ENCODE measurements at places on chromosomes 7 and 10.

- DNase-seq: no peak
These were observed 1.0 kb downstream of the SRGN start for GRCh38 chr10:69088801-69089501.

DNA sequence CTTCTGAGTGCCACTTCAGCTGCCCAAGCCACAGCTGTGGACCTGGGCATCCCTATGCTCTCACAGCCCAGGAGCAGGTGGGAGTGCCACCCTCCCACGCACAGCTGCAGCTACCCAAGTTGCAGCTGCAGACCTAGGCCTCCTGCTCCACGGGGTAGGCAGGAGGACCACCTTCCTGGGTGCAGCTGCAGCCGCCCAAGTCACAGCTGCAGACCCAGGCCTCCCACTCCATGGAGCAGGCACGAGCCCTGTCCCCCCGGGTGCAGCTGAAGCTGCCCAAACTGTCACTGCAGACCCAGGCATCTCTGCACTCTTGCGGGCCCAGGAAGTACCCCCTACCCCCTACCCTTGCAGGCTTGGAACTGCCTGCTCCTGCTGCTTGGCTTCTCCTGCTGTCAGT is 260.2 kb downstream of the XPNPEP1 start:
- DNase-seq: no peak

GRCh38 chr7:151808400-151809145 is 68.3 kb downstream of the PRKAG2 start:
- no peak for DNase-seq

- peak; percentile 12 for DNase-seq
These were observed 573.7 kb downstream of the PARD3 start for GRCh38 chr10:34241226-34242000.

DNA sequence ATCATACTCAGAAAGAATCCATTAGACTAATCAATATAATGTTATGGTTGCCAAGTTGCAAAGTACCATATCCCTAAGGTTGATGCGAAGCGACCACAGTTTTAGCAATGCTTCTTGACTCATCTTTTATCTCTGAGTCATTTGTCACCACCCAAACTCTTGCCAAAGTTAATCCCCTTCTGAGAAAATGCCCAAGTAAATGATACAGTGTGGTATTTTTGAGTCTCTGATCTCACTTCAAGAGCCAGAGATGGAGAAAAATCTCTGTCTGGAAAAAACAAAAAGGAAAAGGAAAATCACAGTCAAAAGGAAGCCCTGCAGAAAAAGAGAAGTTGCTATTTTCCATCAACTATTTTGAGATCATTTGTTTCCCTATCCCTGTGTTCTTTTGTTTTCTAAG is 26.7 kb upstream of the OTUD1 start:
- DNase-seq: no peak

DNA sequence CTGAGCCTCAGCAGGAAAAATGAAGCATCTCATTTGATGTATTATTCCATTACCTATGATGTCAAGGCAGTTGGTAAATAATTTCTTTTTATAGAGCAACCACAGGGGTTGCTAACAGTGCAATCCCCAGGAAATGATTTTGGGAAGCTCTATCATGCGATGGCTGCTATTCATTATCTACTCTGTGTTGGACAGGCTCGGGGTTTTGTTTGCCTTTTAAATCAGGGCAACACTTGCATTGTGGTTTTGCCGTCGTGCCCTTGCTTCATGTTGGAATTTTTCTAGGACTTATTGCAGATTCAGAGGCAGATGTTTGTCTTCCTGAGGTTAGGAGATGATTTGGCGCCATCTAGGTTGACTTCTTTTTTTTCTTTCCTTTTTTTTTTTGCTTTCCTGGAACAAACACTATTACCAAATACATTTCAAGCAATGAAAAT is 128.4 kb downstream of the BICC1 start:
- DNase-seq: peak; percentile 87

- no peak for DNase-seq
These were observed 916.2 kb upstream of the GHITM start for GRCh38 chr10:83222832-83223742.

DNA sequence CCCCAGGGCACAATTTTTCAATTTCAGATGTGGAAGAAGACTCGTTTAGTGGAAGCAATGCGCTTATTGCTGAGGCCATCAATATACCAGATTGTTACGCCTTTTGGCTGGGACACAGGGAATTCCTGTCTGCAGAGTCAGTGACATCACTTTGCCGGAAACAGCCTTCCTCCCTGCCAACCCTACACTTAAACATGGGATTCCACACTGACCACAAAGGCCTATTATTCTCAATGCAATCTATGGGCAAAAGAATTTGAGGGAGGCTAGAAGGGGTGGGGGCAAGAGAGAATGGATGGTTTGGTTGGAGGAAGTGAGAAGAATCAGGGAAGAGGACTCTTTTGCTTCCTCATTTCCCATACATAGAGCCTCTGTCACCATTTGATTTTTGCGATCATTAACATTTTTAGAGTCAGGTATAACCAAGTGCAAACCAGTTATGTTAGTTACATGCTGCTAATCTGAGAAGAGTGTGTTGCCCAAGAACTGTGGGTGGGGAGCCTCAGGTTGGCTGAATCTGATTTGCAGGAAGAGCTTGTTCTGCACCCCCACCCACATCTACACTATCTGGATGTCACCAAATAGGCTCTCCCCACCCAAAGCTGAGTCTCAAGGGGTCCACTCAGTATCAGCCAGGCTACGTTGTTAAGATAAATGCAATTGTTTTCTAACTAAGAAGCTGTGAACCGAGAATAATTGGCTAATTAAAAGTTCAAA is 58.2 kb downstream of the ENTPD1 start:
- peak; percentile 77 for DNase-seq

- no peak for DNase-seq
These were observed 56.4 kb upstream of the ECHDC3 start for GRCh38 chr10:11685787-11686218.

DNA sequence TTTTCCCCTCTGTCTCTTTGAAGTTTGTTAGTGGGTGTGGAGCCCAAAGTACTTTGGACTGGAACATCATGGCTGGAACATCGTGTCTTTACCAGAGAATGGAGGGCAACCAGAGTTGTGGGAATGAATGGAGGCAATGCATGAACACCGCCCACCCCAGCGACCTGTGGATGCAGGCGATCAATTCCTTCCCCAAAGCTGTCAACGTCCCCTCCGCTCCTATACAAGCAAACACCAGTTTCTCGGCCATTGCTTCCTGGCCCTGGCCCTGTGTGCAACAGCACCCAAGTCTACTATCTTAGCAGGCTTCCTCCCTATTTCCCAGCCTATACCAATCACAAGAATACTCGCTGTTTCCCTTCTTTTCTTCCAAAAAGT is 62.6 kb downstream of the CARD11 start:
- DNase-seq: no peak

DNA sequence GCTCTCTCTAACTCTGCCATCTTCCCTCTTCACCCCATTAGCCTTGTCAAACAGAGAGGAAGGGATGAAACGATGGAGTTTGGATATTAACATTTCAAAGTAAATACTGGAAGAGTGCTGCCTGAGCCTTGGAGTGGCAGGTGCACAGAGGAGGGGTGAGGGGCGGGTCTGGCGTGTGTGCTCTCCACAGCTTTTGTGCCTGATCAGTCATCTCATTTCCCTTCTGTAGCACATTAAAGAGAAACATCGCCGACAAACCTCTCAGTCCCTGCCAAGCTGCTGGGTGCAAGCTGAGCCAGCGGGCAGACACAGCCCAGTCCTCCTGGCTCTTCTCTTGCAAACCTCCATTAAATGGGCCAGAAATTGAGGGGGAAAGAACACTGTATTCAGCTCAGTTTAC is 76.2 kb downstream of the SLIT1 start:
- DNase-seq: no peak

DNA sequence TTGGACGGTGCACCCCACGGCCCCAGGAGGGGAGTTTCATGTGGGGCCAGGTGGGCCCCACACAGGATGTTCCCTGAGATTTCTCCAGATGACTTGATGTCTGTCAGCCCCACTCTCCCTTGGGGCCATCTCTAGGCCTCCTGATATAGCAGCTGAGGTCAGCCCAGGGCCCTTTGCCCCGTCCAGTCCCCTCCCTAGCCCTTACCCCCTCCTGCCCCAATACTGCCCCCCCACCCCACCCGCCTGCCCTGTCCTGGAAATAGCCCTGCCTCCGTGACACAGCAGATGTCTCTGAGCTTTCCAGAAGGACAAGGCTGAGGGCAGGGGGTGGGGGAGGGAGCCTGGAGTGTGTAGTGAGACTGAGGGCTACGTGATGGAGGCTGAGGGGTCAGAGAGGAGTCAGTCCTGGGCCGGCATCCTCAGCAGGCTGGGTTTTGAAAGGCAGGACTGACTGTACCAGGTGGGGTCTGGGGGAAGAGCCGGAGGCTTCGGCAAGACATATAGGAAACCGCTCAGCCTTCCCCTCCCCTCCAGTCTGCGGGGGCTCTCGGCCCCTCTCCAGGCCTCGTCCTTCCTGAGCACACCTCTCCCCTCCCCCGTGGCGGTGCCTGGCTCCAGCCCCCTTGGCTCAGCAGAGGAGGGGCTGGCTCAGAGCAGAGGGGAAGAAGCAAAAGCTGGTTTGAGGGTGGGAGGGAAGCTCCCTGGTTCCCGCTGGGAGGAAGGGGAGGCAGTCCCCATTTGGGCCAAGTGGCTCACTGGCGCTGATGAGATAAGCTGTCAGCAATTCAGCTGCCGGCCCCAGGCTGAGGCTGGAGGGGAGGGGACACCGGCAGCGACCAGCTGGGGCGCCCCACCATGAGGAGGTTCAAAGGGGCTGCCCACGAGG is 2.0 kb downstream of the FLNC start:
- peak; percentile 41 for DNase-seq

- no peak for DNase-seq
These were observed 503.5 kb downstream of the KIF20B start for GRCh38 chr10:90204956-90205314.

GRCh38 chr10:132476146-132477065 is 61.2 kb upstream of the INPP5A start:
- DNase-seq: no peak

DNA sequence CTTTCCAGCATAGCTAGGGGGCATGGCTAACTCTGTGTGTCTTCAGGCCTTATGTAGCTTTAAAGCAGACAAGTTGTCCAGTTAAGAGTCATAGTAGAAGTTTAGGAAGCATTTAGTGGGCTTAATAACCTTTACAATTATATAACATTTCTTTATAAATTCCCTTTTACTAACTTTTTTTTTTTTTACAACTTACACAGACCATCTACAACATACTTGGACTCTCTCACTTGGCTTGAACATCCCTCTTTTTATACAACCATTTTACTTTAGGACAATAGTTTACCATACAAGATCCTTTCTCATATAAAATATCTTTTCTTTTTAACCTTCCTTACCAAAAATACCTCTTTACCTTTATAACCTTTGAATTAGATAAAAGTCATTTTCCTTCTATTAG is 26.3 kb downstream of the SP4 start:
- no peak for DNase-seq

GRCh38 chr10:62831346-62831745 is 15.2 kb upstream of the EGR2 start:
- peak; percentile 74 for DNase-seq

DNA sequence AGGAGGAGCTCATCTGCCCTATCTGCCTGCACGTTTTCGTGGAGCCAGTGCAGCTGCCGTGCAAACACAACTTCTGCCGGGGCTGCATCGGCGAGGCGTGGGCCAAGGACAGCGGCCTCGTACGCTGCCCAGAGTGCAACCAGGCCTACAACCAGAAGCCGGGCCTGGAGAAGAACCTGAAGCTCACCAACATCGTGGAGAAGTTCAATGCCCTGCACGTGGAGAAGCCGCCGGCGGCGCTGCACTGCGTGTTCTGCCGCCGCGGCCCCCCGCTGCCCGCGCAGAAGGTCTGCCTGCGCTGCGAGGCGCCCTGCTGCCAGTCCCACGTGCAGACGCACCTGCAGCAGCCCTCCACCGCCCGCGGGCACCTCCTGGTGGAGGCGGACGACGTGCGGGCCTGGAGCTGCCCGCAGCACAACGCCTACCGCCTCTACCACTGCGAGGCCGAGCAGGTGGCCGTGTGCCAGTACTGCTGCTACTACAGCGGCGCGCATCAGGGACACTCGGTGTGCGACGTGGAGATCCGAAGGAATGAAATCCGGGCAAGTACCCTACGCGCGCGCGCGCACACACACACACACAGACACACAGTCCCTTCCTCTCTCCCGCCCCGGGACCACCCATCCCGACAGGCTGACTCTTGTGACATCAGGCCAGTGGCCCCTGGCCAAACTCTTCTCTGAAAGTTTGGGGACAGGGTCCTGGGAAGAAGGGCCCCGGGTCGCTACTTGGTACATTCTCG is 538 bp downstream of the TRIM8 start:
- DNase-seq: no peak

DNA sequence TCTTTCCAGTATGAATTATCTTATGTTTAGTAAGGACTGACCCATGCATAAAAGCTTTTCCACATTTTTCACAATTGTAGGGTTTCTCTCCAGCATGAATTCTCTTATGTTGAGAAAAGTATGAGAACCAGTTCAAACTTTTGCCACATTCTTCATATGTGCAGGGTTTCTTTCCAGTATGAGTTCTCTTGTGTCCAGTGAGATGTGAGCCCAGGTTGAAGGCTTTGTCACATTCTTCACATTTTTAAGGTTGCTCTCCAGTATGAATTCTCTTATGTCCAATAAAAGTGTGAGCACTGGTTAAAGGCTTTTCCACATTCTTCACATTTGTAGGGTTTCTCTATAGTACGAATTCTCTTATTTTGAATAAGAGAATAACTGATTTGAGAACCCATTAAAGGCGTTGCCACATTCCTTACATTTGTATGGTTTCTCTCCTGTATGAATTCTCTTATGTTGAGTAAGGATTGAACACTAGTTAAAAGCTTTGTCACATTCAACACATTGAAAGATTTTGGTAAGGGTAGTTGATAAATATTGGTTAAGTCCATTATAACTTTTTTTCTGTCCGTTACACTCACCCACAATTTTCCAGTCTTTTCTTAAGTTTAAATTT is 911.0 kb upstream of the ZNF722 start:
- DNase-seq: no peak

DNA sequence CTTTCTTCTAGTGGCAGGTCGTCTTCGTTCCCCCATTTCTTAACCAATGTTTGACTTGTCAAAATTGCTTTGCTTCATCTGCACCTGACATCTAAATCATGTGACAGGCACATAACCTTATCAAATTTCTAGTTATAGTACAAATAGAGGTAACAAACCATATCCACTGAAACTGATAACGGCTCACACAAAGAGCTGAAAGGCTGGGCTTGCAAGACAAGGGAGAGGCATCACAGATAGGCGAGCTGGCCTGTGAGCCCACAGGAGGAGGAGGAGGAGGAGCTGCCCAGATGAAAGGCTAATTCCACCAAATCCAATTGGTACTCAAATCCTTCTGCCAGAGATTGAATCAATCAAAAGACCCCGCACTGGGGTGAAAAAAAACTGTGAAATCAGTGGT is 80.2 kb upstream of the NEBL start:
- DNase-seq: no peak

DNA sequence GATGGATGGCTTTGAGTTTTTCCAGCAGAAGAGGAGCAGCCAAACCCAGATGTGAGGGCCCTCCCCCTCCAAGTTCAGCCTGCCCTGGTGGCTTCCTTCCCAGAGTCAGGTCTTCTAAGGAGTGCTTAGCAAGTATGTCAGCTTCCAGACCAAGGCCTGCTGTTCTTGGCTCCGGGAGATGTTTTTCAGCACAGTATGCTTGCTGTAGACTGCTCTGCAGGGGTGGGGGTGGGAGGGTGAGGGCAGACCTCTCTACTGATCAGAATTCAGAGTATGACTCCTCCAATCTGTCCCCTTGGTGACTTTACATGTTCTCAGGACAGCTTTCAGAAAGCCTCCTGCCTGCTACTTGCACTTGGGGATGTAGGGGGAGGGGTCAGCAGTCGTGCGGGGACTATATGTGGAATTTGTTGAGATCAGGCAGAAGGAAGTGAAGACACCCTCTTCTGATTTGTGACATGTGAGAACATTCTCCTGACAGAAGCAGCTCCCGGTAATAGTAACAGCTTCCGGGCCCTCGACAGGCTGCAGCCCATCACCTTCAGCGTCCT is 516.4 kb upstream of the ZMIZ1 start:
- DNase-seq: peak; percentile 72

All from AG08395 (cell line).